T-helper 1 cell (primary cell): ENCODE measurements at places on chromosomes 3 and 15.

DNA sequence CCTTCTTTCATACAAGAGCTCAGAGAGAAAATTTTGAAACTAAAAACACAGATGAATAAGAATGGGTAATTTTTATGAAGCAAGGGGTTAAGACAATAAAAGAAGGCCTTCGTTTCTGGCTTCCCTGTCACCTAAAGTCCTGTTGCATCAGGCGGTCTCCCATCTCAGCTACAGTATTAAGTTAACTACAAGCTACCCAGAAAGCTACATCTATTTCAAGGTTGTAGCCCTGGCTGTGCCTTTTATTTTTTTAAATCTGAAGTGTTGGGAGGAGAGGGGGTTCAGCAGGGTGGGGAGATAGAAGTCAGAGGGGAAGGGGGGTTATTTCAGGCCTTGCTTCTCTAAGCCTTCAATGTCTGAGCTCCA lies 183.3 kb downstream of the TPRG1 start:
- no peak for DNase-seq

GRCh38 chr15:98445315-98445714 lies 203.0 kb upstream of the IGF1R start:
- no peak for DNase-seq

DNA sequence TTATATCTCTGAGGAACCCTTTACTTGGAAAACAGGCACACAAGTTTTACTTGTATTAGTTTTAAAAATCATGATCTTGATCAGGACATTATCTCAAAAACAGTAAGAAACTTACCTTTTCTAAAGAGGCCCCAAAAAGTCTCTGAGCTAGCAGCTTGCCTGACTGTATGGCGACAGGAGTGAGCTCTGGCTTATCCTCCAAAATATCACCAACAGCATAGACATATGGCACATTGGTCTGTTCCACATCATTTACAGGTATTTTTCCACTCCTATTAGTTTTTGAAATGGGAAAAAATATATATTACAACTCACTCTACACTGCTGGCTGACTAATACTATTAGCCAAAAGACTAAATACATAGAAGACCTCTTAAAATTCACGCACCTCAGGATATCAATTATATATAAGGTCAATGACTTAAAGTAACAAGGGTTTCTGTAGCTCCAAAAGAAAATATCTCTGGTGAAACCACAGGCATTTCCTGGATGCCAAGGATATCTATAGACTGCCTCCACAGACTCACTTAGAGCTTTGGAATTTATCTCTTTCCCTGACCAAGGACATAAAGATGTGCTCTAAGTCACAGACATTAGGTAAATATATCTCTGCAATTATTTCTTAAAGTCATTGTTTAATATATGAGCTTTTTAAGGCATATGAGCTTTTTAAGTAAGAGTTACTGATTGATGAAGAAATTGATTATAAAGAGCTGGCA lies 33.1 kb downstream of the TXNRD3 start:
- no peak for DNase-seq

DNA sequence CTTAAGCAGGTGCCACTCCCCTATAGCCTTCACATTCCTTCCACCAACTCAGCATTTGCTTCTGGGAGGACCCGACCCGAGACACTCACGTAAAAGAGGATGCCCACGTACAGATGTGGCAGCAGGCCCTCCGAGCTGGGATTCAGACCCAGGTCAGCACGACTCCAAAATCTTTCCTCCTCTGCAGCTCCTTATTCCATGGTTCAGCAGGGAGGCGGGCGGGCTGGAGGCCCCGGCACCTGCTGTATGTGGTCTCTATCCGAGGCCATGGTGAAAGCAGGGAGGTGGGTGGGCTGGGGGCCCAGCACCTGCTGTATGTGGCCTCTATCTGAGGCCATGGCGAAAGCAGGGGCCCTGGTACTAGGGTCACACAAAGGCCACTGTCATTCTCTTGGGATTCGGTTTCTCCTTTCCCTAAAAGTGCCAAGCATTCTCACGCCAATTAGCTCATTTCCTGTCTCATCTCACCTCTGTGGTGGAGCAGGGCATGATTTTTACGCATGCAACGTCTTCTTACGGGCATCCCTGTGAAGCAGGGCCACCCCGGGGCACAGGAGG lies 5.9 kb upstream of the MUC4 start:
- DNase-seq, result no peak

DNA sequence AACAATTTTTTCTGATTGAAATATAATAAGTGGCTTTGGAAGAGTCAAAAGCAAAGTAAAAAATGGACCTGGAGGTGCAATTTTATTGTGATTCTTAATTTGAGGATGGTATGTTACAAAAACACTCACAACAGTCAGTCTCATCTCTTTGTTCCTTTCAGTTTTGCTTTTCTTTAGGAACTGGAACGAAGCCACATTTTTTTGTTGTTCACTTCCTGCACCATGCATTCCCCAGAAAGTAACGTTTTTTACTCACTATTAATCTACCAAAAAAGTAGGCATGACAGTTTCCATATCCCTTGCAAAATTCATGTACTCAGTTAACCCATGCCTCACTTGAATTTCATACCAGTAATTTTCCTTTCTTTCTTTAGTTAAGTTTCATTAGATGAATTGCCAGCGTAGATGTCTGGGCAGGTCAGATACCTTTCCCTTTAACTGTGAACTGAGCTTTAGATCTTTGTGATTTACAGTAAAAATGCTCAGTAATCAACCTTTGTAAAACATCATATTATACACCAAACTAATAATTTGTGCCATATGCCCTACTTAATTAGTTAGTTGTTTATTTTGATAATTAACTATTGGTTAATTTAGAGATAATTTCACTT lies 384.3 kb downstream of the ROBO1 start:
- DNase-seq, result no peak

DNA sequence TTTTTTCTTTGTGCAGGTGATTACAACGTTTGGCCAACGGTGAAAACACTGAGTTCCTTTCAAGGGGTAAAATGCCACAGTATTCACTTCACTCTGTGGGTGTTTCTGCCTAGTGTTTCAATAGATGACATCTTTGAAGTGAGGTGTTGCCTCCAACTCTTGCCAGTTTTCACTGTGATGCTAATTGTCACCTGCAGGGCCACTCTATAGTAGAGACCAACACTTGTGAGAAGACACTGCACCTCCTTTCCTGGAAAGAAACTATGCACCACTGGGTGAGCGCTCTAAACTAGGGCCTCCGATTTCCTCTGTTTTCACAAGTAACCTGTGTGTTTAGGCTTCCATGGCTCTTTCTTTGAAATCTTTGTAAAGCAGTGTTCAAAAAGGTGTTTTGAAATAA lies 98.3 kb downstream of the THRB start:
- no peak for DNase-seq

GRCh38 chr3:10907262-10907661 lies 85.3 kb upstream of the SLC6A1 start:
- DNase-seq, result no peak

DNA sequence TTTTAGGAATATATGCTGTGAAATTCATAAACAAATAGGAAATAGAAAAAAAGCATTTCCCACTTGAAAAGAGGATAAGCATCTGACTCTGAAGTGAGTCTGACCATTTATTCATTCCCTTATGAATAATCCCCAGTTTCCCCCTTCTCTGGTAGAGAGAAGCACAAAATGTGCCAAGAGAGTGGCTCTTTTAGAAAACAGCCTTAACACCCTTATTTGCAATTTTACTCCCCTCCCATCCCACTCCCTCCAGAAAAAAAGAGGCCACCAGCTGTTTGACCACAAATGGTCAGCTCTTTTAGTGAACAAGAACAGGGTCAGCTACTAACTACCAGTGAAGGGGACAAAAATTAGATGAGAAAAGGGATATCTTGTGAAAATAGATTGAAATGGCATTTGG lies 184.5 kb upstream of the ADAMTS9 start:
- no peak for DNase-seq

DNA sequence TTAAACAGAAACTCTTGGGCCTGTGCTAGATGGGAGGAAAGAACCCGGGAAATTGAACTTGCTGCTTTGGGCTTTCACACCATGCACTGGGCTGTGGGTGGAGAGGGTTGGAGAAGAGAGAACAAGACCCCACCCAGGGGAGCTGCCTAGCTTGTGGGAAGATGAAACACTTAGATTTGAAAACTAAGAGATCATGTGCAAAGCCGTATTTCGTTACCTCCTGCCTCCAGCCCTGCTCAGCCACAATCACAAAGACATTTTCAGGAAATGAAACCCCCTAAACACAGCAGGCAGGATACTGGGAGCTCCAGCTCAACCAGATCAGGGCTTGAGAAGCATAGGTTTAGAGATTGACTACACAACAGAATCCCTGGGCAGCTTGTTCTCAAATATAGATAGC lies 183.0 kb upstream of the C2CD4B start:
- DNase-seq, result no peak

GRCh38 chr3:65400899-65401298 lies 637.8 kb downstream of the MAGI1 start:
- no peak for DNase-seq

- DNase-seq, result no peak
Observed at GRCh38 chr15:63185206-63185605, 4.2 kb upstream of the RAB8B start.

DNA sequence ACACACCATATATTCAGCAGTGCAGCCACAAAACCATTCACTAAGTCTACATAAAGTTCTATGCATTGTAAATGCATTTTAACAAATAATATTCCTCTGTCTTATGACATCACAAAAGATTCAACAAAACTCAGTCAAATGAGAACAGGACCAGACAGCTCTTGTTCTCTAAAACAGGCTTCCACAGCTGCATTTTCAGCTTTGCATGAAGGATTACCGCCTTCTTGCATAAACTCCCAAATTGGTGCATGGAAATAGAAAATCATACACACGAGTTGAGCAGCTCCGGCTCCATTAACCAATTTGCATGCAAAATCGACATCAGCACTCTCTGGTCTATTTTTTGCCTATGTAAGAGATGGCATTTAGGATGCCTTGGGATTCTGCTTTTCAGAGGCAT lies 66.4 kb downstream of the RFTN1 start:
- DNase-seq, result no peak

DNA sequence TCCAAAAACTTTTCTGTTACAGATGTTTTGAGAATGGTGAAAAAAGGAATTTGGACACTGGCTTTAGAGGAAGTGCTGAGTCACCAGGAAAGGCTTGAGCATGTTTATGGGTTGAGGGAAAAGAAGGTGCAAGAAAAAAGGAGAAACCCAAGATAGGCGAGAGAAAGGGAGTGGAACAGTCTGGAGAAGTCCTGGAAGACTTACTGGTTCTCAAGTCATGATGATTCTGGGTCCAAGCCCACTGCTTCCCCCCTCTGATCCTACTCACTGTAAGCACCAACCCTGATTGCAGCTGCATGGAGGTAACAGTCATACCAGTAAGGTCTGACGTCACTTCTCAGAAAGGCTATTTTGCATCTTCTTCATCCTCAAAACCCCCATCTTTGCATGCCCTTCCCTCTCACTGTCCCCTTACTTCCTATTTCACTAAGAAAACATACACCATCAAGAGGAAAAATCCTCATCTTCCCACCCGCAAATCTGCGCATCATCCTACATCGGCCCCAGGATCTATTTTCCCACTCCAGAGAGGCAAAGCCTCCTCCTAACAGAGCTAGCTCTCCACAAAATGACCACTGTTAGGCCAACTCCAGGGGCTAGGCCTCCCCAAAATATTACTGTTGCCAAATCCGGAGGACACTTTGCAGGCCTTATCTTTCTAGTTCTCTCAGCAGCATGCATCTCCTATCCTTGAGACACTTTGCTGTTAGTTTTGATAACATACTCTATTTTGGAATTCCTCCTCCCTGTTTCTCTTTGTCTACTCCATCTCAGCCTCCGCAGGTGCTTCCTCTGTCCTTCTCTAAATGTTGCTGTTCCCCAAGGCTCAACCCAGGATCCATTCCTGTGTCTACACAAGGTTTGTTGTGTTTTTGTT lies 3.2 kb upstream of the ATP13A3 start:
- no peak for DNase-seq

GRCh38 chr3:179260949-179261765 lies 10.2 kb upstream of the KCNMB3 start:
- DNase-seq, result peak; percentile 61

GRCh38 chr3:156474560-156475389 lies 80.1 kb downstream of the SSR3 start:
- DNase-seq, result no peak

GRCh38 chr3:119891944-119892721 lies 110.2 kb downstream of the NR1I2 start:
- DNase-seq, result peak; percentile 34

- DNase-seq, result no peak
Observed at GRCh38 chr3:134660046-134660441, 9.2 kb upstream of the KY start.

GRCh38 chr3:64084640-64085039 lies 61.3 kb upstream of the PSMD6 start:
- no peak for DNase-seq

GRCh38 chr3:164852866-164853265 lies 225.4 kb downstream of the SI start:
- DNase-seq, result no peak

DNA sequence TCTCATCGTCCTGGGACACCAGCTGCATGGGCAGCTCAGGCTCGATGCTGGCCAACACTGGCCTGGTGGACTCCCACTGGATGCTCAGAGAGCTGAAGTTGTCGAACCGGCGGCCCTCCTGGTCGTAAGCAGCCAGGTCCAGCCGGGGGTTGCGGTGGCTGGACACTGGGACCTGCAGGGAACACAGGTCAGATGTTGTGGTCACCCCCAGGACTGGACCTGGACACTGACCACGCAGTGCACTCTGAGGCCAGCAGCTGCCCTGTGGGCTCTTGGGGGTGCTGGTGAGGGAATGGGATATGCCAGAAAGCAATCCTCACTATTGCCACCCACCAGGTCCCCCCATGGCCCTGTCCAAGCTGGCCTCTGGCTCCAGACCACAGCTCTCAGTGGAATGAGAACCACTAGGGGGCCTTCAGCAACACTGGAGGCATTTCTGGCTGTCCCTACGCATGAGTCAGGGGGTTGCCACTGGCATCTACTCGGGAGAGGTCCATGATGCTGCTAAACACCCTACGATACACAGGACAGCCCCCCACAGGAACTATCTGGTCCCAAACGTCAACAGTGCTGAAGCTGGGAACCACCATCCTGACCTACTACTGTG lies 66.1 kb downstream of the NUP210 start:
- no peak for DNase-seq

DNA sequence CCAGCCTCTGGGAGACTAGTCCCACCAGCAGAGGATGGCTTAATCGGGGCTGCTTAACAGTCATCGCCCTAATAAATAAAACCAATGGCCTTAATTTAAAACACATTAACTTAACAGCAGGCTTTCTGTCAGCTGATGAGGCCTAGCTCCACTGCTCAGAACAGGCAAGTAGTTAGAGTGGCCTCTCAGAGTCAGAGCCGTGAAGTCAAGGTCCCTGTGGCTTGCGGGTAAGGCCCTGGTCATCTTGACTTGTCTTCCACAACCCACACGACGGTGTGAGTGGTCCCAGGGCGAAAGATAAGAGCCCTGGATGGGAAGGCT lies 11.8 kb downstream of the XXYLT1 start:
- DNase-seq, result no peak

- no peak for DNase-seq
Observed at GRCh38 chr3:39295184-39295775, 15.4 kb upstream of the CX3CR1 start.

- DNase-seq, result no peak
Observed at GRCh38 chr15:56207092-56207491, 36.6 kb downstream of the RFX7 start.
